ENCODE measurements at places on chromosomes 3 and 15. TPM values are rescaled to one million over a fixed set of nuclear protein-coding genes. Genes with fewer than 3 reads are reported as not detected.

DNA sequence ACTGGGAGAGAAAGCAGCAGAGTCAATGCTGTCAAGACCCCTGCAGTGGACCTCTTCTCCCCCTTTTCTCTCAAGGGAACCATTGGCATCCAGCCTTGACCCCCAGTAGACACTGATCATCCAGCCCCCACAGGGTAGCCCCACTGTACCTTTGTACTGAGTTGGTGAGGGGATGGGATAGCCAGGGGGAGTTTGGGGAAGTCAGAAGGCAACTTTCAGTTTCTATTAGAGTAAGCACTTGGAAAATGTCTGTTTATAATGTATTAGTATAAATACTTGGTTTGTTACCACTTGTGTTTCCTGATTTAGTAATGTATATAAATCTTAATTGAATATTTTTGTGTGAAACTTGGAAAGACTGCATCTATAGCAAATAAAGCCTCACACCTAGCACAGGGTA, 25.0 kb downstream of the DAG1 start:
- no peak for DNase-seq

- no peak for DNase-seq
These were observed 130.0 kb upstream of the KCNMB2 start for GRCh38 chr3:178406206-178406605.

DNA sequence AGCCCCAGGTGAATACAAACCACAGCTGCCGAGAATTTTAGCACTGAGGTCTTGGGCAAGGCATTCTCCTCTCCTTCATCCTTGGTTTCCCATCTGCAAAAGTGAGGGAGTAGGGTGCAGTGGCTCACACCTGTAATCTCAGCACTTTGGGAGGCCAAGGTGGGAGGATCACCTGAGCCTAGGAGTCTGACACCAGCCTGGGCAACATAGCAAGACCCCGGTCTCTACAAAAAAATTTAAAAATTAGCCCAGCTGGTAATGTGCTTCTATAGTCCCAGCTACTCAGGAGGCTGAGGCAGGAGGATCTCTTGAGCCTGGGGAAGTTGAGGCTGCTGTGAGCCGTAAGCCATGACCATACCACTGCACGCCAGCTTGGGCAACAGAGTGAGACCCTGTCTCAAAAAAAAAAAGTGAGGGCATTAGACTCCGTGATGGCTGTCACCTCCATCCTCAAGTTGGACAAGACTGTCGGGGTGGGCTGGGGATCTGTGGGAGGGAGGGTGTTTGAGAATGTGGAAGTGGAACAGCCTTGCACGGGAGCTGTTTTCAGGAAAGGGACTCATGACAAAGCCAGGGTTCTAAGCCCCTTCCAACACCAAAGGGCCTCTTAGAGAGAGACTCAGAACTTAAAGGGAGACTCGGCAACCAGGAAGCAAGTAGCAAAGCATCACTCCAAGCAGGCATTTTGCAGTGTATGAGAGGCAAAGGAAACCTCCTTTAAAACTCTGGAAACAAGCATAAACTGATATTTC, 46.0 kb upstream of the FURIN start:
- DNase-seq = no peak

GRCh38 chr15:96088650-96089049, 241.8 kb upstream of the NR2F2 start:
- DNase-seq = no peak

Gene NRG4
- total RNA-seq = not detected

DNA sequence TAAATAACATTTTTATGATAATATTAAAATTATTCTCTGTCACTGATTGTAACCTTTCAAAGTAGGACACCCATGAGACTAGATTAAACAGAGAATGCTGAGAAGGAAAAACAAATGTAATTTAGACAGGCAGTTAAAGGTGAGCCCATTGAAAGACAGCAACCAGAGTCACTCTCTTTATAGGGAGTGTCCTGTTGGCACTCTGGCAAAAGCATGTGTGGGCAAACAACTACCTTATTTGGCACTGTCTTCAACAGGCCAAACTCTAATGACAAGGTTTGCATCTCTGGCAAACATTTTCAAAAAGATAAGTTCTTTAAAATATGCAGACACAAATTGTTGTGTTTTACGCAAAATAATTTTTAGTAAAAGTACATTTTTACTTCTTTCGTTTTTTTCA, 29.8 kb downstream of the NFKBIZ start:
- DNase-seq = no peak

GRCh38 chr3:57937092-57937491, 71.1 kb upstream of the FLNB start:
- no peak for DNase-seq

- DNase-seq = no peak
These were observed 24.8 kb upstream of the RBP1 start for GRCh38 chr3:139564294-139564861.

DNA sequence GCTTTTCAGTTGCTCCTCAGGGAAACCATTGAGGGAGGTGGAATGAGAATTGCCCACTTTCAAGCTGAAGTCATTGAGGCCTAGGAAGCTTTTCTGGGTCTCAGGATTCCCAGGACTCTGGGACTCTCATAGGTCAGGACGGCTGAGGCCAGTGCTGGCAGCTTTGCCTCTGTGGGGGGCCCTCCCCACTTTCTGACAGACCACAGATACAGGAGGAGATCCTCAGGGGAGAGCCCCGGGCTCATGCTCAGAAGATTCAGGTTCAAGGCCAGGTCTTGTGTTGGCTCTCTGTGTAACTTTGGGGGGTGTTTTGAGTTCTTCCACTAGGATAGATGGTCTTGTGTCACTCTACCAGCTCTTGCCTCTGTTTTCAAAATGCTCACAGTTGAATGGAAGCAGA, 50.0 kb downstream of the SMAD6 start:
- DNase-seq = no peak

DNA sequence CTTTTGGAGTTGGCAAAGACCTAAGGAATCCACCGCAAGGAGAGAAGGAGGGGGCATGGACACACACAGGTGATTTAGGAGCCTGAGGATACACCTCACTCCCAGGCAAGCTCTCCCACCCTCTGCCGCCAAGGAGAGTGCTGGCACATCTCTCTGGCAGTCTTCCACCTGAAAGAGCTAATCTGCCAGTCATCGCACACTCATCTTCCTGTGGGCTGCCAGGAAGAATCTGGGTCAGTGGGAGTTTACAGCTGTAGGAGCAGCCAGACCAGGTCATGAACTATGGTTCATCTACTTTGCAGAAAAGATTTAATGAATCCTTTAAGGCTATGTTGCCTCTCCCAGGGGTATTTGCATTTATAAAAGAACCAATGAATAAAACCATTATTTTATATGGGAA, 170.6 kb upstream of the TSC22D2 start:
- DNase-seq = no peak

GRCh38 chr3:194686414-194686815, 732 bp downstream of the FAM43A start:
- no peak for DNase-seq

Gene WNT5A
- total RNA-seq = 52.3 TPM

Gene RTP1
- total RNA-seq = not detected

- no peak for DNase-seq
These were observed 28.6 kb upstream of the OR5K4 start for GRCh38 chr3:98325055-98325454.

GRCh38 chr15:34773013-34773412, 18.2 kb upstream of the GJD2 start:
- no peak for DNase-seq
